ENCODE measurements at places on chromosomes 16 and 17.

- no peak for DNase-seq
Observed at GRCh38 chr16:52548261-52549010, 1.5 kb upstream of the TOX3 start.

DNA sequence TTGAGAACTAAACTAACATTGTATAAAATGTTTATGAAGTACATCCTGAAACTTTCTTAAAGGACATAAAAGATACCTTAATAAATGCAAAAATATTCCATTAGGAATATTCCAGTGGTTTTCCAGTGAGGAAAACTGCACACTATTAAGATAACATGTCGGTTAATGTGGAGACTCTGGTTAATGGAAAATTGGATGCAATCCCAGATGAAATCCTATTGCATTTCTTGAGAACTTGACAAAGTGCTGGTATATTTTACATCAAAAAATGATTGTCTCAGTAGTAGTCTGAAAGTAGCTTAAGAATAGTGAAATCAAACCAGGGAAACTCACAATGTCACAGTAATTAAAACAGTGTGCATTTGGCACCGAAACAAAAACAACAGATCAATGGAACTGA lies 202.5 kb upstream of the MON1B start:
- no peak for DNase-seq

- DNase-seq: no peak
Observed at GRCh38 chr16:87133112-87133850, 183.9 kb downstream of the C16orf95 start.

DNA sequence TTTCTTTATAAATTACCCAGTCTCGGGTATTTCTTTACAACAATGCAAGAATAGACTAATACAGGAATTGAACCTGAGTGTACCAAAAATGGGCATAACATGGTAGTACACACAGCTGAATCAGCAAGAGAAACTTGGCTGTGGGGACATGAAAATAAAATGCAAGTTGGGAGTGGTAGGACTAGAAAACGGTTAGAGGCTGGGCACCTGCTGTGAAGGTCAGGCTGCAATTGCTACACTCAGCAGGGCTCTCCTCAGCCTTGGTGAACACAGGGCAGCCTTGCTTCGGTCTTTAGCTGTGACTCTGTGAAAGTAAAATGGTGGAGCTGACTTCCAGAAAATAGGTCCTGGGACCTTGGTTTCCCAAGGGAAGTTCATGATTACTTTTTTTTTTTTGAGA lies 45.6 kb downstream of the CNGB1 start:
- DNase-seq: no peak

DNA sequence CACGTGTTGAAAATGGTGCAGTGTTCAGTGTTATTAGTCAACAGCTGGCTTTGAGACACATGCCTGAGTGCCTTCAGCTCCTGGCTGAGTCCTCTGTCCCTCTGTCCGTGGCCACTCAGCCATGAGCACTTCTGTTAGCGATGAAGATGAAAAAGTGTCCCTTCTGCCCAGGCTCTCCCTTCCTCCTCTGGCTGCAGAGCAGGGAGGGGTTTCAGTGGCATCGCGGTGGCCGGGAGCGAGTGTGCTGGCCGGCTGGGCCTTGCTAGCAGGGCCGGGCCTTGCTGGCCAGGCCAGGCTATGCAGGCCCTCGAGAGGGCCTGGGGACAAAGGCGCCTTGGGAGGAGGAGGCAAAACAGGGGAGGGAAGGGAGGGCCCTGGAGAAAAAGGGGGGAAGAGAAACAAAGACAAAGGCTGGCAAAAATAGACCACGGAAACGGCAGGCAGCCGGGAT lies 47.7 kb downstream of the CMIP start:
- DNase-seq: no peak

DNA sequence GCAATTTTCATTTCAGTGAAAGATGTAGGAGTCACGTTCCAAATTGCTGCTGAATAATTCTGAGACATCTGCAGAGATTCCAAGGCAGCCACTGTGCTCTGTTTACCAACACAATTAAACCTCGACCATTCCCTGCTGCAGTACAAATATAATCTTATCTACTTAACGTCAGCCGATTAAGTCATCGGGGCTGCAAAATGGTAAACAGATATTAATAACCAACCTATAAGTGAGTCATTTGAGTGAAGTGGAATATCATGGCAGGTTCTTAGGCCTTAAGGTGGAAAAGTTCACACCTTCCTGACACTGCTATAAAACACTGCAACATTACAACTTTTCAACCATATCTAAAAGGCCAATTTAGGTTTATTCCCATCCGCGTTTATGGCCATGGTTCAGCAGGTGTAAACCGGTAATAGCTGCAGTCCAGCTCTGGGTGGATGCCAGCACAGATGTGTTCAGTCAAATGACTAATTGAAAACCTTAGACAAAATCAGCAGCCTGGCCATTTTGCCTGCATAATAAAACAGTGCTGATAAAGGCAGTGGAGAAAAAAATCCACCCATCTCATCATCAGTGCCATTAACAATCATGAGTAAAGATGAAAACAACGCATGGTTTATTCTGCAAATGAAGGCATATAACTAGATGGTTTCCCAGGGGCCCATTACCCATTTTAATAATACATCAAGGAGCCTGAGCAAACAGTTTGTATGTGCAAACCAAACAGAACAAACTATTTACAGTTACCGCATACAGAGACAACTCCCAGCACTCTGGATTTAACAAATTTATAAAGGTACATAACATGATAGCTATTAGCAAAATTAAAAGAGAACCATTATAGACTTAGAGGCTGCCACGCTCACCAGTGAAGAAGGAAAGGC lies 202.9 kb upstream of the IRX3 start:
- no peak for DNase-seq

- no peak for DNase-seq
Observed at GRCh38 chr16:53081686-53082407, 27.1 kb downstream of the CHD9 start.

DNA sequence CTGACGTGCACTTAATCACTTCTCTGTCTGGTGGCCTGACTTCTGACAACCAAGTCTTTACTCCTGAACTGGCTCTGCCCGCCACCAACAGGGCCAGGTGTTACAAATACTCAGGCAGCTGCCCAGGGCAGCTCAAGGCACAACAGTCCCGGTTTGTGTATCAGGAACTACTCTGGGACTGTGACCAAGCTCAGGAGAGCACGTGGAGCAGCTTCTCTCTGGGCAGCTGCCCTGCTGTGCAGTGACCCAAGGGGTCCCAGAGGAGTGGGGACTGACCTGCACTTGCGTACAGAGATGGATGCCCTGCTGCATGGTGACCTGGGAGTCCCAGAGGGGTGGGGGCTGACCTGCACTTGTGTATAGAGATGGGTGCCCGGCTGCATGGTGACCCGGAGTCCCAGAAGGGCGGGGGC lies 21.9 kb downstream of the LITAFD start:
- no peak for DNase-seq

DNA sequence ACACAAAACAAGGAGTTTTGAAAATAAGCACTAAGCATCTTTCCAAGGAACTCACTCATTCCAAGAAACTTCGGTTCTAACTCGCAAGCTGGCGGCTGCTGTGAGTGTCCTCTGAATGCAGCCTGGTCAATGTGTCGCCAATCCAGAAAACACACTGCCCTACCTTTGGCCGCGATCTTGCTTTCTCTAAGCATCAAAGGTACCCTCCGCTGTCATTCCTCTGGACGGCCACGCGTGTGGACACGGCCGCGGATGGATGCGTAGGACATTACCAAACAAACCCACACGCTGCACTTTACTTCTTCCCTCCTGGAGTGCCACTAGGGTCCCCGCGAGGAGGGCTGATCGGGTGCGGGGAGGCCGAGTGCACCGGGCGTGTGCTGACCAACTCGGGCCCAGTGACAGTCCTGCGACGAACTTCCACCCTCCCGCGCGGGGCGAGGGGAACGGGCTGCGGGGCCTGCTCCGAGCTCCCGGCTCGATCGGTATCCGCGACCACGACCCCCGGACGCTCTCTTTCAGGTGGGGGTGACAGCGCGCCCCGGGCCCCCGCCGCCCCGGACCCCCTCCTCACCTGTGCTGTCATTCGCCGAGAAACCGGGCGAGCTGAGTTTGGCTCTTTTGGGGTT lies 1.1 kb downstream of the CREBBP start:
- DNase-seq: no peak

- no peak for DNase-seq
Observed at GRCh38 chr17:47325176-47325575, 1.4 kb downstream of the EFCAB13 start.

DNA sequence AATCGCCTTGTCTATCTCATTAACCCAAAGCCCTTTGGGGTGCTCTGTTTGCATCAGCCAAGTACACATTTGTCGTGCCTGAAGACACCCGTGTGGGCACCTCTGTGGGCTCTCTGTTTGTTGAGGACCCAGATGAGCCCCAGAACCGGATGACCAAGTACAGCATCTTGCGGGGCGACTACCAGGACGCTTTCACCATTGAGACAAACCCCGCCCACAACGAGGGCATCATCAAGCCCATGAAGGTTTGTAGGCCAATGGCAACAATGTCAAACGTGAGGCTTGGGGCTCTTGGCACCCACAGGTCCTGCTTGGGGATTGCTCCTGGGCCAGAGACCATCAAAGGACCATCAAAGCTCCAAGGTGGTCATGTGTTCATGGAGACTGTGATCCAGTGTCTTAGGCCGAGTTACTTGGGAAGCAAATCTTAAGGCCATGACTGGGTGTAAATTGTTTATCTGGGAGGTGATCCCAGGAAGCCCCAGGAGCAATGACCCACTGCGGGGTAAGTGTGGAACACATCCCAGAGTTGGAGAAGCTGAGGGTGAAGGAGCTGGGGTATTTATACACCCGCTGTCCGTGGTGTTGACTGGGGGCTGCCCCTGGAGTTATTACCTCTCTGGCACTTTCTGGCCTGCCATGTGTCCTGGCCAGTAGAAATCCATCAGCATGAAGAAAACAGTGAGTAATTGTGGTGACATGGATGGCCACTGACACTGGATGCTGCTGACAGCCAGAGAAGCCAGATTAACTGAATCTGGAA lies 24.0 kb downstream of the CDH5 start:
- no peak for DNase-seq

DNA sequence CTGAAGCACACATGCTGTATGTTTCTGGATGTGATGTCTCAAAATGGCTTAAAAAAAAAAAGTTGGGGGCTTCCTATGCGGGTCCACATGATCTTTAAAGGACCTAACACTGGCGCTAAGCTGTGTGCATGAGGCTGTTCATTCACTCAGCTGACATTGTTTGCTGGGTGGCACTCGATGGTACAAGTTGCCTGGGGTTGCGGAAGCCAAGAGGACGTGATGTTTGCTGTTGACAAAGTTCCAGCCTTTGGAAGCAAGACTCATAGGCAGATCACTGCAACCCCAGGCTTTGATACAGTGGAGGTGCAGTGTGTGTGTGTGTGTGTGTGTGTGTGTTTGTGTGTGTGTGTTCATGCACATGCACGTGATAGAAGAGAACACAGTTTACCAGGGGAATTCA lies 29.5 kb upstream of the DNAI2 start:
- no peak for DNase-seq

GRCh38 chr17:9576521-9577372 lies at the start of gene CFAP52:
Gene CFAP52 (plus strand): TSS chr17:9576642. CDS start chr17:9576696, 54 bp downstream.
- peak; percentile 74 for DNase-seq

DNA sequence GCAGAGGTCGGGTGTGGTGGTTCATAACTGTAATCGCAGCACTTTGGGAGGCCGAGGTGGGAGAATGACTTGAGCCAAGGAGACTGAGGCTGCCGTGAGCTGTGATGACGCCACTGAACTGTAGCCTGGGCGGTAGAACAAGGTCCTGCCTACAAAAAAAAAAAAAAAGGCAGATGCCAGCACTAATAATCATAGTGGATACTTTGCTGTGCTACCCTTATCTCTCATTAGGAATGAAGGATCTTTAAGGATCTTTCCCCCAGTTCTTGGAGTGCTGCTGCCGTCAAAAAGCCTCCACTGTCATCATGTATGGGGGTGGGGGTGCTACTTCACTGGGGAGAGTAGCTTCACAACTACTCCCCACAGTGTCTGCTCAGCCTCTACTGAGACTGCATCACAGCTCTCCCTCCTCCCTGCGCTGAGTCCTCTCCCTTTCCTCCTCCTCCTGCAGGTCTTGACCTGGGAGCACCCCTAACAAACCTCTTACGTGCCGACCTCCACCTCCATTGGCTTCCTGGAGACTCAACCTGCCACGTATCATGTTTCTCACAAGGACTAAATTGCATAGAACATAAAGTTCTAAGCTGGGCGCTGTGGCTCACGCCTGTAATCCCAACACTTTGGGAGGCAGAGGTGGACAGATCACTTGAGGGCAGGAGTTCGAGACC lies 24.4 kb upstream of the ST6GALNAC1 start:
- DNase-seq: no peak

- DNase-seq: no peak
Observed at GRCh38 chr16:1137604-1138003, 15.3 kb upstream of the CACNA1H start.

GRCh38 chr16:51538707-51539498 lies 387.8 kb upstream of the SALL1 start:
- no peak for DNase-seq

DNA sequence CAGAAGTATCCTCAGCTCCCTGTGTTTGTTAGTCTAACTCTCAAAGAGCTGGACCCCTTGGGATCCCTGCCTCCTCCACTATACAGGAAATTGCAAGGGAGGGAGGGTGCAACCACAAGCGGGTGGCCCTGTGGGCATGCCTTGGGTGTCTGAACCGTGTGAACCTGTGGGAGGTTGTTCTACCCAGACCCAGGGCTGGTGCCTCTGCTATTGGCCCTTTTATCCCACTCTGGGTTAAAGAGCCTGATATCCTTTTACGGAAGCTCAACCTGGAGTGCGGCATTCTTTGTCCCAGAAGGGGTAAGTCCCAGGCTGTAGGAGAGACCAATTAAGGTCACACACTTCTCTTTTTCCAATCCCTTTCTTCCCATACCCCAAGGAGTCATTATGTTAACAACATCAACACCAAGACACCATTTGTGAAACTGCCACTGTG lies 53.4 kb downstream of the ARSG start:
- DNase-seq: no peak

- DNase-seq: no peak
Observed at GRCh38 chr17:17147821-17148220, 58.3 kb downstream of the PLD6 start.

DNA sequence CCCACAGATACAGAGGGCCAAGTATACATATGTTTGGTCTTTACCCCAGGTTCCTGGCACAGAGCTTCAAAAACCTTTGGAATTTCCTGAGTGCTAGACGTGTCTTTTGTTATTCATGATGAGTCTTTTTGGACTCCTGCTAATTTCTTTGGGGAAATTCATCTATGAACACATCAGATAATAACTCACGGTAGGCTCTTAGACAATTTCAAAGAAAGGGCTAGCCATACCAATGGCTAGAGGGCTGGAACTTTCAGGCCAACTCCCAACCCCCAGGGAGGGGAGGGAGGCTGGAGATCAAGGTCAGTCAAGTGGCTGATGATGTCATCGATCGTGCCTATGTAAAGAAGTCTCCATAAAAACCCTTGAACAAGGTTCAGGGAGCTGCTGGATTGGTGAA lies 101.9 kb downstream of the STX8 start:
- no peak for DNase-seq

Data from activated T-cell treated with anti-CD3 and anti-CD28 coated beads for 24 hours (primary cell).